ENCODE measurements at places on chromosomes 11 and 22. TPM values are rescaled to one million over a fixed set of nuclear protein-coding genes. Genes with fewer than 3 reads are reported as not detected.
A peak's percentile ranks its signal among the peaks of the same experiment; 100 is the strongest.

- DNase-seq: no peak
Observed at GRCh38 chr11:12684816-12685215, 10.6 kb downstream of the TEAD1 start.

DNA sequence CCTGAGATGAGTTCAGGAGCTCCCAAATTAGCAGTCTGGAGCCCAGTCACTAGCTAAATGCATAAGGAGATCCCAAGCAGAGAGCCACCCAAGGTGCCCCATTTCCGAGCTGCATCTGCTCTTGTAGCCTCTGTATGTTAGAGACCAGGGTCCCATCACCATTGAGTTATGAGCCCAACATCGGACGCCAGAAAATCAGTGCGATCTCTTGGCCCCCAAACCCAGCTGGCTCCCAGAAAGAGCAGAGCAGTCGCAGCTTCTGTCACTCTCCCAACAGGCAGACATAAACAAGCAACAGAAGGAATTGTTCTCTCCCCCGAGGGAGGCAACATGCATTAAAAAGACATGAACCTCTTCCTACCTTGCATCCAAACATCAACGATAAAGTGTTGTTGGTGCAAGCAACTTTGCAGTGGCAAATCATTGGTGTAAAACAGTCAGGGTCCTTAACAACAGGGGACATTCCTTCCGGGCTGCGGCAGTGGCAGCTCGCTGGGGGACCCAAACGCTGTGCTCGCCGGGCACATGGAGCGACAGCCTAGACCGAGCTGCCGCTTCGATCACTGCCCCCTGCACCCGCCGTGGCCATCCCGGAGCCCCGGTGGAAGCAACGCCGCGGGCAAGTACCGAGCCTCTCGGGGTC lies 907.1 kb downstream of the DLG2 start:
- DNase-seq: peak; percentile 10

DNA sequence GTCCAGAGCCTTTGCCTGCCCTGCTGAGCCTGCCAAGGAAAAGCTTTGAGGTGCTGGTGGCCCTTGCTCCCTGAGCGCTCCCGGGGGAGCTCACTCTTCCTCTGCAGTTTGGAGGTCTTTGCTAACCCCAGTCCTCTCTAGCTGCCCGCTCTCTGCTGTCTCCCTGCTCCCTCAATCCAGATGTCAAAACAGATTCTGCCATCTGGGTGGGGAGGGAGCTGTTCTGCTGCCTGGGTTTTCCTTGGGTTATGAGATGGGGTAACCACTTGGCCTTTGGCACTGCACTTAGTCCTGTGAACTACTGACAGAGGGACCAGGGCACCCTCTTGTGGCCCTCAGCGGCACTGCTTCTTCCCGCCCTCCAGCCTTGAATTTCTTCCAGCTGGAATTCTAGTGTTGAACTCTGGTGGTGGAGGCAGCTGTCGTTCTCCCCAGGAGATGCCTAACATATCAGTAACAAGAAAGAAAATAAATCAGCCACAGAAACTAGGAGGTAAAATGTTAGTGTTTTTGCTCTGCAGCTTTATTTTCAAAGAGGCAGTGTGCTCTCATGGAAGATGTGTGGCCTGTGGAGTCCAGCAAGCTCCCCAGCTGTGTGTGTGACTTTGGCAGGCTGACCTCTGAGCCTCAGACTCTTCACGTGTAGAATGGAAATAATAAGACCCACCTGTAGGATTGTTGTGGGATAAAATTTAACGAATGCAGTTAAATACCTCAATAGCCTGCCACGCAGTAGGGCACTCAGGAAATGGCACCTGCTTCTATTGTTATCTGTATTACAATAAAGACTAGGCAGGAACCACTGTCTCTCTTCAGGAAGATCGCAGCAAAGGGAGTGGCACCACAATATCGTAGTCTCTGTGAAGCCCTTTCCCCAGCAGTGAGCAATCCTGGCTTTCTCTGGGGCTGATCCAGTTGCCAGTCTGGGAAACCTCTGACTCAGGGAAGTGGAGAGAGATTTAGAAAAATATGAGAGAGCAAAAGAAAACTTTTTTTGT lies 23.4 kb downstream of the ARFGAP2 start:
- DNase-seq: peak; percentile 96

DNA sequence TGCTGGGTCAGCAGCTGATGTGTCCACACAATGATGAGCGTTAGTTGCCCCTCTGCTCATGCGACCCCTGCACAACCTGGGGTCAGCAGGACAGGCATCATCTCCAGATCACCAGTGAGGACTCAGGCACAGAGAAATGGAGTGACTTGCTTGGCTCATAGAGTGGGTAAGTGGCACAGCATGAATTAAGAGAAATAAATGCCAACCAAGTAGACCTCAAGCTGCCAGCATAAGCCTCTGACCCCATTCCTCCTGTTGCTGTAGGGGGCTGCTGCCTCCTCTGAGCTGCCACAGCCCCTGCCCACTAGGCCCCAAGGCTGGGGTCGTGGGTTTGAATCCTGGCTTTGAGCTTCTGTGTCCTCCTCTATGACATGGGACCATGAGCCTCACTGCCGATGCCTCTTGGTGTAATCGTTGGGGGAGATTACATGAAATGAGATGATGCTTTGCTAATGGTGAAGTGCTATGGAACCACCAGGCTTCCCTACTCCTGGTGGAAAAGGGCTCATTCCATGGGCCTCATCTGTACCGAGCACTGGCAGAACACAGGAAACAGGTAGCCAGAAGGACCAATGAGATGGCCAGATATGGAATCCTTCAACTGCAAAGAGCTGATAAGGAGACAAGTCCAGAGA lies 33.6 kb downstream of the LRRC32 start:
- DNase-seq: no peak

- no peak for DNase-seq
Observed at GRCh38 chr11:34487430-34487829, 26.2 kb downstream of the ELF5 start.

GRCh38 chr22:25569361-25569760 lies 4.9 kb downstream of the GRK3 start:
- peak; percentile 86 for DNase-seq

DNA sequence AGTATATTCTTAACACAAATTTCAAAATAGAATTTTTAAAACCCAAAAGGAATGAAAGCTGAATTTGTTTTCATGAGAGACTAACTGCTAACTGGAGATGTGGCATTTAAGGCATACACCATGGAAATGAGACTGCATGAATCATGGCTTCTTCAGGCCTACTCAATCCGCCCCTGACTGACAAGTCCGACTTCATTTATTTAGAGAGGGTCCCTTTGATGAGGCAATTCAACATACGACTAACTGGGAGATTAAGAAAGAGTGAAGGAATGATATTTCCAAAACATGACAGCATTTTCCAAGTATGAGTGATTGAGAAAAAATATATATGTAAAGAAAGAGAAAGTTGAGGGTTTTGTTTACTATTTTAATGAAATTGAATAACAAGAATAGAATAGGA lies 720.1 kb downstream of the DLG2 start:
- no peak for DNase-seq

DNA sequence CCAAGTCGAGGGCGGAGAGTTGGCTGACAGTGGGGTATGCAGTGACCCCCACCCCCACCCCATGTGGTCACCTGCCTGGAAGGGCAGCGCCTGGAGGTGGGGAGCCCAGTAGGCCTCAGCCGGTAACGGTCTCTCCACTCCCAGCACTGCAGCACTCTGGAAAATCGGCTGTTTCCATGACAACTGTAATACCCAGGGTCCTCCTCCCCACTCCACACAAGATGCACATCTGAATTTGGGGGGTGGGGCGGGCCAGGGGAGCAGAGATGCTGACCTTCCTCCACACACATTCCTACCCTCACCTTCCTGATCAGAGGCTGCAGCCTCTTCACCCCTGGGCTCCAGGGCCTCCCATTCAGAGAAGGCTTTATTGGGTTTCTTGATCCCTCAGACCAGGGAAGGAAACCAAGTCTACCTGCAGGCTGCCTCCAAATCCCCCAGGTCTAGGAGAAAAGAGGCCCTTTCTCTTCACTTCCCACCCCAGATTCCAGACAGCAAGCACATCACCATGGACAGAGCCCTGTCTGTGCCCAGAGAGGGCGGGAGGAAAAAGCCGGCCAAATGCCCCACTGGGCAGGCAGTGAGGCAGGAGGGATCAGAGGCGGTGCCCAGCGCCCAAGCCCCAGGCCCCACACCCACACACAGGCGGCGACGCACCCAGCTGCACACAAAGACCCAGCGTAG lies 46.5 kb downstream of the SLC22A12 start:
- DNase-seq: no peak

- peak; percentile 39 for DNase-seq
Observed at GRCh38 chr11:68118706-68119448, 2.3 kb downstream of the CHKA start.

- no peak for DNase-seq
Observed at GRCh38 chr22:47092896-47093311, 330.5 kb downstream of the TBC1D22A start.

DNA sequence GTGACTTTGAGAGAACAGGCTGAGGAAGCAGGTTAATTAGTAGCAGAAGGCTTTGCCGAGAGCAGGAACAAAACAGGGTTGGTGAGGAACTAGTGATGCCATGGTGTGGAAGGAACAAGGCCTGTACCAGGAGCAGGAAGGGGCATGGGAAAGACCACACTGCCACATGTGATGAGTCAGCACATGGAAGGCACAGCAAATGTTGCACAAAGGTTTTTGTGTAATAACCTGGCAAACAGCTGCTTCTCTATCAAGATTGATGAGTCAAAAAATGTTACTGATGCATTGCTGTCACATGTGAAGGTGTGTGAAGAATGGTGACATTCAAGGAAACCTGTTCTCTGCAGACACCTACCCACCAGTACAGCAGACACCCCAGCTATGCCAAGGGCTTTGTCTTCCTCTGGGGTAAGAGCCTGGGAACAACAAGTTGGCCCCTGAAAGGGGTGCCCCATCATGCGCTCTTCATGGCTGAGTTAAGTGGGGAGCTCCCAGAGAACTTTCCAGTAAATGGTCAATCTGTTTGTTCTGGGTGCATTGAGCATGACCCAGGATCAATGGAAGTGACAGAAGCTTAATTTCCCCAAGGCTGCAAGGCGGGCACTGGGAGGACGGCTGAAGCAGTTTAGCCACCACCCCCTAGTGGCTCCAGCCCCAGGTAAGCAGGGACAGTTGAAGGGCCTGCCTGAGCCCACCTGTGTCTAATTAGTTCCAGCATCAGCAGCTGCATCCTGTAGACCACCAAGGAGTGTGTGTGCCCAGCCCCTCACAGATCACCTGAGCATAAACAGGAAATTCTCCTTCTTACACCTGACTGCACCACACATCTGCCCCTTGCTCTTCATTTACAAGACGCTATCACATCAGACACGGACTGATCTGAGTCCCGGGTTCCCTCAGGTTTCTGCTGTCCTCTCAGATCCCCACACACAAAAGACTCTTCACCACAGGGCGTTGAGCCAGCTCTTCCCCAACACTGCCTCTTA lies 47.6 kb downstream of the GGTLC2 start:
- no peak for DNase-seq

- peak; percentile 74 for DNase-seq
Observed at GRCh38 chr11:12724301-12725054, 50.3 kb downstream of the TEAD1 start.

GRCh38 chr11:87263264-87263838 lies 225.6 kb downstream of the TMEM135 start:
- DNase-seq: no peak

- peak; percentile 40 for DNase-seq
Observed at GRCh38 chr11:2444821-2445745, at the start of gene KCNQ1. TSS of gene KCNQ1 (plus strand) at chr11:2445008. CDS start at chr11:2445099, 91 bp downstream.

GRCh38 chr11:107427569-107428180 lies 29.9 kb downstream of the CWF19L2 start:
- DNase-seq: no peak

- DNase-seq: no peak
Observed at GRCh38 chr11:11335043-11335442, 18.0 kb downstream of the CSNK2A3 start.

DNA sequence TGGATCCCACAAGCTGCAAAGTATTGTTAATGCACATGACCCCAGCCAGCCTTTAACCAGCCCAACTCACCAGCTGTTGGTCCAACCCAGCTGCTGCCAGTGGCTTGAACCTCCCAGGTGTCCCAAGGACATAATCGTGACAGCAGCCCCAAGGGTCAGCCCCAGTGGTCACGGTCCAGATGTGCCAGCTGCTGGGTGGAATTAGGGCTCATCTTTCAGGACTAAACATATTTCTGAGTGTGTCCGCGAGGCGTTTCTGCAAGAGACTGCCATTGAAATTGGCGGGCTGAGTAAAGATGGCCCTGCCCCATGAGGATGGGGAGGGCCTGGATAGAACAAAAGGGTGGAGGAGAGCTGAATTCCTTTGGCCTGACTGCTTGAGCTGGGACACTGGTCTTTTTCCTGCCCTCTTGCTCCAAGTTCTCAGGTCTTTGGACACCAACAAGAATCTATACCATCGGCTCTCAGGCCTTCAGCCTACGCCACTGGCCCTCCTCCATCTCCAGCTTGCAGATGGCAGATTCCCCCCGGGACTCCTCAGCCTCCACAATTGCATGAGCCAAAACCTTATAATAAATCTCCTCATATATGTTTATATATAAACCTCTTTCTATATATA lies 240.2 kb downstream of the MN1 start:
- DNase-seq: peak; percentile 77

GRCh38 chr11:57410287-57410686 lies 16.6 kb downstream of the SLC43A3 start:
- no peak for DNase-seq

DNA sequence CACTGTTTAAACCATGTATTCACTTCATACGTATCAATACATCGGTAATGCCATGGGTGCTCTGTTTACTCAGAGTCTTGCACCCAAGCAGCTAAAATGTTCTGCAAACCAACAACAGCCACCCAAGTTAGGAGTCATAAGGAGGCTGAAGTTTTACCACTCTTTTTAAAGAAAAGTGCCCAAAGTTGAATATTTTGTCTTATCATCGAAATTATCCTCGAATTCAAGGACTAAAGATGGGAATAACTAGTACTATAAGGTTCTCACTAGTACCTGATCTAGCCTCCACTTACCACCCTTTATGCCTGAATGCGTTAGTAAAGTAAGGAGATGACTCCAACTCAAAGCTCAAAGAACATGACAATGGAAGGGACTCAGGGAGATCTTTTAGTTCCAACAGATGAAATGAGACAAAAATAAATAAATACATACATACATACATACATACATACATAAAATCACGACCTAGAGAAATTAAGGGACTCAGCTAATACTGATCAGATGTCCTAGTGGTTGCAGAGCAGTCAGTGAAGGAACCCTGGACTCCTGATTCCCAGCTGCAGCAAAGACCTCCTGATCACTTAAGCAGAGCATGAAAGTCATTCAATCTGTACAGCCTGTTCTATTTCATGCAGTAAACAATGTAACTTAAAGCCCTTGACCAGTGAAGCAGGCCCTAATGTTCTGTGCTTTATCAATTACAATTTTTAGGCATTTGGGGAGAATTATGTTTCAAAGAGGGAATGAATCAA lies 7.7 kb downstream of the OSBP start:
- DNase-seq: no peak

Gene ZNF195
- total RNA-seq: 16.5 TPM

Gene OR51B5
- total RNA-seq: not detected
